Stimulated activated naive CD4-positive, alpha-beta T cell treated with Interleukin-2 at 50 U/mL for 16 hours (primary cell): ENCODE measurements at places on chromosomes 7 and 10.

GRCh38 chr7:19144661-19145433 lies at the start of gene FERD3L:
Gene FERD3L, minus strand, starts transcription at chr7:19145421. Its CDS starts 59 bp downstream, at chr7:19145362.
- no peak for DNase-seq

- DNase-seq: no peak
These were observed 755.1 kb upstream of the COBL start for GRCh38 chr7:52071744-52072143.

DNA sequence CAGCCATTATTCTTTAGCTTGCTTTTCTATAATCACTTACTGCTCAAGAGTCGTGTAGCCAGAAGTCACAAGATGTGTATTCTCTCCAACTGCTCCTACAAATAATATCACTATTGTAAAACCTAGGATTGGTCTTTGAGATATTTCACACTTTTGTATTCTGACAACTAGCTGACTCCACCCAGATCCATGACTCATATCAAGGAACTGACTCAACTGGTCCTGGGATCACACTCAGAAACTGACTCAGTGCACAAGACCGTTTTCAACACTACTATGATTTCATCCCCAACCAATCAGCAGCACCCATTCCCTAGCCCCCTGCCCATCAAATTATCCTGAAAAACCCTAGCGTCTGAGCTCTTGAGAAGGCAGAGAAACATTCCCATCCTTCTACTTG lies 56.5 kb upstream of the ORC5 start:
- DNase-seq: no peak

GRCh38 chr10:48445932-48446331 lies 139.5 kb downstream of the MAPK8 start:
- no peak for DNase-seq

GRCh38 chr10:21173802-21174714 lies 276.9 kb upstream of the NEBL start:
- no peak for DNase-seq

DNA sequence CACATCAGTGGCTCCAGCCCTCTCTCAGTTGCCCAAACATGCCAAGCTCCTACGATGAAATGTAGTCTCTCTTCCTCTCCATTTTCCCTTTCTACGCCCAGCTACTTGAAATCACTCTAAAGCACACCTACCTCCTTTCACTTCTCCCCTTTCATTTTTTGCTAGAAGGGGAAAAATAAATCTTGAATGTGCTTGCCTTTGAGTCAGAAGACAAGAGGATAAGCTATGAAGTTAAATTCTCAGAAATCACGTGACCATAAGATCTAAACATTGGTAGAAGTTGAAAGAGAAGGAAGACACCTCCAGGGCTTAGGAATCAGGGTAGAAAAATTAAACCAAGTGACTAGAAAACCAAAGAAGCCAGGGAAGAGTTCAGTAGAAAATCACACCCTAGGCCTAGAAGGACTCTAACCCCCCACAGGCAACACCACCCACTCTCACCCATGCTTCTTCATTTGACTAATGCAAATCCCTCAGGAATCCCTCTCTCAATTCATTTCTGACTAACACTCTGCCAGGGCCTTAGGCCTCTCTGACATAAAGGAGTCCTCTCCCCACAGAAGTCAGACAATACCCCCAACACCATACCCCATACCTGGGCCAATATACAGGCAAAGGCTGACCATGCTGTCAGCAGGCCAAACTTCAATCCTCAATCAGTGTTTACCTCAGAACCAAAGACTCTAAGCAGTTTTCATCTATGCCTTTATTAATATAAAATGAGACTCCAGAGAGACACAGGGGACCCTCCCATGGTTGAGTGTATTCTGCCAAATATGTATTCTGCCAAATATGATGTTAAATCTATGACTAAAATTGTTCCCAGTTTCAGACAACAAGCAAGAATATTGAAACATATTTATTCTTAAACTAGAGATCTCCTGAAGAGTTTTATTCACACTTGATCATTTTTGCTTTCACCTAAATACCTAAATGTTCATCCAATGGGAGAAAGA lies 84.8 kb downstream of the ELMO1 start:
- DNase-seq: no peak

DNA sequence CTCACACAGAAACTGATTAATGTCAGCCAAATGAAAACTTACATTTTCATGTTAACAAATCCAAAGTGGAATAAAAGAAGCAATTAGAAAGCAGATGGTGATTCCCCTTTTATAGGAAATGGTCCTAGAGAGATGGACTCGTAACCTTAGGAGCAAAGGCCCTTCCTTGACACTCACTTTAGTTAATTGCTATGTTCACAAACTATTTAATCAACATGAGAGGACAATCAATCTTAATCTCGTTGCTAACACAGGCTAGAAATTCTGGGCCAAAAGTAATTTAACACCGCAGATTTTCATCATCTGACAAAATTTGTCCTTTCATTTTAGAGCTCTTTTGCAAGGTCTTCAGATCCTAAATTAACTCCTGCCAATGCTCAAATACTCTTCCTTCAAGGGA lies 64.0 kb upstream of the DNAJB12 start:
- DNase-seq: no peak

- no peak for DNase-seq
These were observed 2.8 kb upstream of the COL1A2 start for GRCh38 chr7:94391726-94392392.

DNA sequence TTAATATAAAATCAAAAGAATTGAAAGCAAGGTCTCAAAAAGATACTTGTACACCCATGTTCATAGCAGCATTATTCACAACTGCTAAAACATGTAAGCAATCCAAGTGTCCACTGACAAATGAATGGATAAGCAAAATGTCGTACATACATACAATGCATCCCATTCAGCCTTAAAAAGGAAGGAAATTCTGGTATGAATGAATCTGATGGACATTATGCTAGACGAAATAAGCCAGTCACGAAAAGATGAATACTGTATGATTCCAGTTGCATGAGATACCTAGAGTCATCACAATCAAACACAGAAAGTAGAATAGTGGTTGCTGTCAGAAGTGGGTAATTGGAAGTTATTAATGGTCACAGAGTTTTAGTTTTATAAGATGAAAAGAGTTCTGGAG lies 9.5 kb upstream of the TAC1 start:
- DNase-seq: no peak

- DNase-seq: no peak
These were observed 634.1 kb downstream of the GALNT17 start for GRCh38 chr7:71766016-71766415.

DNA sequence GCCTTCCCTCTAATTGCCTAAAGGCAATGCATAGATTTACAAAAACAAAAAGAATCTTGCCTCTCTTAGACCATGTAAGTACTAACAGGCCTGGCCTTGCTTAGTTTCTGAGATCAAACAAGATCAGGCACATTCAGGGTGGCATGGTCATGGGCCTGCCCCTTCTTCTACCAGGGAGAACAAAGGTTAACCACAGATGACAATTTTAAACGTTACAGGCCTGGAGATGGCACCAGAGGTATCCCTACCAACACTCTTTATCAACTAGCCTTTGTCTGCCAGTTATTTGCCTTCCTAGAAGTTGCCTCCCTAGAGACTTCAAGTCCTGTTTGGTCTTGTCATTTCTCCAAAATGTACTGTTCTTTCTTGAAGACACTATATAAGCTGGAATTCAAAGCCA lies 252.6 kb downstream of the DOCK4 start:
- DNase-seq: no peak

DNA sequence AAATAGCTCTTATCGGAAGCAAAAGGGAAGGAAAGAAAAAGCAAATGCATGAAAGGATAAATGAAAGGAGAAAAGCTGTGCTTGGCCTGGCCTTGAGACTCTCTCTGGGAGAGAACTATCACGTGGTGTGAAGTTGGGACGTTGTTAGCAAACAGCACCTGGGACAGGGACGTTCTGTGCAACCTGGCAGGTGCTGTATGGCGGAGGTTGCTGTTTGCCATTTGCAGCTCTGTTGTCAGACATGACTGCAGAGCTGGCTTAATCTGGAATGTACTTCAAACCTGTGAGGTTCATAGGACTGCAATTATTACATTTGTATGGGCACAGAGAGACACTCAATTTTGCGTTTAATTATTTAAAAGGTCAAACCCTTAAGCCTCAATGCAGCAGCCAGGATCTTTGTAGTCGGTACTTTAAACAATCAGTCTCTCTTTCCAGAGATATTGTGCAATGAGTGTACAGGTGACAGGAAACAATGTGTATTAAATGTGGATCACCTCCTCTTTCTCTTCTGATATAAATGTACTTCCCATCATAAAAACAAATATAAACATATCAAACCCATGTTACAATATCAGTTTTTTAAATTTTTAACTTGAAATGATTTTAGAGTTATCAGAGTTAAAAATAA lies 800.5 kb upstream of the KCND2 start:
- no peak for DNase-seq

DNA sequence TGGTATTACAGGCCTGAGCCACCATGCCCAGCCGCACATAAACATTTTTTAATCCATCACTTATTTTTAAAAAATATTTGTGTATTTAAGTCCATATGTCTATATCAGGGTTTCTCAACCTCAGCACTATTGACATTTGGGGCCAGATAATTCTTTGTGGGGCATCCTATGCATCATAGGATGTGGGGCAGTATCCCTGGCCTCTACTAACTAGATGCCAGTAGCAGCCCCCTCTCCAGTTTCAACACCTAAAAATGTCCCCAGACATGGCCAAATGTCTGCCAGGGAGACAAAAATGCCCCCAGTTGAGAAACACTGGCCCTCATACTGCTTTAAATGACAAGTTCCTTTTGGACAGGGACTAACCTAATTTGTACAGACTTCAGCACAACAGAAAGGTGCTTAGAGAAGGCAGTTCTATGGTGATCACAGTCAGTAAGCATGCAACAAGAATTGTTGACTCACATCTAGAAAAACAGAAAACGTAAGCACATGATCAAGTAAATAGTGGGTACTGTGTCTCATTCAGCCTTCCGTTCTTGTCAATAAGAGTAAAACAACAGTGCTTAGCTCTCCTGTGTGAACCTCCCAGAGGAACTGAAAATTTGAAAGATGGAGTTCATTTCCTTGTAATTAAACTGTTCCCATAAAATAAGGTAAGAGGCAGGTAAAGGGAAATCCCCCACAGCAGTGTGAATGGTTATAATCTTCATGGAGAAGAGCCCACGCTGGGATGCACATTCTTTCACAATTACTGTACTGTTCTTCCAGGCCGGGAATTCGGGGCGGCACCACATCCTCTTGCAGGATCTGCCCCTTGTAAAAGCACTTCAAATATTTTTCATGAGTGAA lies 17.3 kb upstream of the ADRB1 start:
- DNase-seq: no peak

DNA sequence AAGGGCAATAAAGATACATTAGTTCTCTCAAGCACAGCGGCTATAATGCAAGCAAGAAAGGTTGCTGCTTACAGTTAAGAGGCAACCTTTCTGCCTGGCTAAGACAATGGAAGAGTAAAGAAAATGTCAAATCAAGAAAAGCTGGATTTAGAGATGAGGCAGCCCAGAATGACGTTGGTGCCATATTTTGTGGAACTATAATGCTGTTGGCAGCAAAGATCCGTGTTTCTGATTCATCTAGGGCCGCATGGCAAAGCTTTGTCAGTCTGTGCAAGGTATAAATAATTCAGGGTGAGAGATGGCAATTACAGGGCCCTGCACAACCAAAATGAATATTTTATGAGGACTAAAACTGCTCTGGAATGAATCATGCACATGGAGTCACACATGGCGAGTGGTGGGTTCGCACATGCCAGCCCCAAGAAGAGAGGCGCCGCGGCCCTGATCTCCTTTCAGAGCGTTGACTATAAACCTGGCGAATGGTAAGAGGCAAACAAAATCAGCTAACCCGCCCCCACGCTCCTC lies 76.6 kb downstream of the EBF3 start:
- DNase-seq: no peak

GRCh38 chr7:150735596-150736358 lies 1.4 kb upstream of the GIMAP5 start:
- DNase-seq: no peak

DNA sequence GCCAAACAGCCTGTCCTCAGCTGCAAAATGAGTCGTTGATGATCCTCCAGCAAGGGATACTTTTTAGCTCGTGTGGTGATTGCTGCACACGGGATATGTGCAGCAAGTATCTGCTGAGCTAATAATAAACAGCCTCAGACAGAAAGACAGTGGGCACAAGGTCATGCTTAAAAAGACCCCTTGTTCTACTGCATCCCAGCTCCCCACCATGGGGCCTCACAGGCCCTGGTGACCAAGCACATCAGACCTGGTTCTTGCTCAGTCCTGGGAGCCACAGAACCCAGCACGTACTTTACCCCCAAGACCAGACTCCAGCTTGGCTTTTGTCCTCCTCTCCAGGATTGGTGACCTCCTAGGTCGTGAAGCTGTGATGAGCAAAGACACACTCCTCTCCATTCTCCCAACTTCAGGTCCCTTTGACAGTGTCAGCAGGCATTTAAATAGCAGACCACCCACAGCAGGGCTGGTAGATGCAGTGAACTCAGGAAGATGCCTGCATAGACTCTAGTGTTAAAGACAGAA lies 50.5 kb downstream of the EGFR start:
- DNase-seq: no peak

- DNase-seq: no peak
These were observed 12.1 kb upstream of the LRRC18 start for GRCh38 chr10:48951707-48952106.

DNA sequence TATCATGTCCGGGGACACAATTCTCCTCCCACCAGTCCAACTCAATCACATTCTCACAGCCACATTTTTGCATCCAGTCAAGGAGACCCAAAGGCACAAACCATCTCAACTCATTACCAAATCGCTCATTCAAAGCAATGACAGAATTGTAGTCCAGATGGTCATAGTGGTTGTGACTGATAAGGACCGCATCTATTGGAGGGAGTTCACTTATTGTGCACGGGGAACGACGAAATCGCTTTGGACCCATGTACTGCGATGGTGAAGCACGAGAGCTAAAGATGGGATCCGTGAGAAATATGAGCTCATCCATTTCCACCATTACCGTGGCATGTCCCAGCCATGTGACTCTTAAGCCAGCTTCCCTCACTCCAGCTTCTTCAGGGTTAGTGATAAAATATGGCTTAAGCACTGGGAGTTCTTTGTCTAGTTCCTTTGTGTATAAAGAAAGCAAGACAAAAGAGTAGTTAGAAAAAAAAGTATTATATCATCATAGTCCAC lies 29.1 kb downstream of the NAPEPLD start:
- DNase-seq: no peak

DNA sequence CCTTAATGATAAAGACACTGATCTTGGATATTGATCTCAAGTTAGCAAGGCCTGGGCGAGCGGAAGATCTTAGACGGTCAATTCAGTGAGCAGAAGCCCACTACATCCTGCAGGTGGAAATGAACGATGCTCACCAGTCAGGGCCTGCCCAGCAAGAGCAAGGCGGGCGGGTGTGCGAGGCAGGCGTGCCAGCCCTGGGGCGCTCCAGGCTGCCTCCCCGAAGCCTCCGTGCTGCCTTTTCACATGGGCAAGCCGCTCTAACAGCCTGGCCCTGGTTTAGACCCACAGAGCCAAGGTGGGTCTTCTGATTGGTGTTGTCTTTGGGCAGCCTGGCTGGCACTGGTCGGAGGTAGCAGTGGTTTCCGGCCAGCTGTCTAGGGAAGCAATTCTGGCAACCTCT lies 475.1 kb upstream of the FOXK1 start:
- no peak for DNase-seq

- DNase-seq: no peak
These were observed 52.6 kb upstream of the SP8 start for GRCh38 chr7:20839196-20839735.

GRCh38 chr10:82391971-82392370 lies 517.0 kb downstream of the NRG3 start:
- no peak for DNase-seq
